ENCODE measurements at places on chromosomes 3 and 15. TPM values are rescaled to one million over a fixed set of nuclear protein-coding genes. Genes with fewer than 3 reads are reported as not detected.

LYZL4 gene
- total RNA-seq, result not detected

DNA sequence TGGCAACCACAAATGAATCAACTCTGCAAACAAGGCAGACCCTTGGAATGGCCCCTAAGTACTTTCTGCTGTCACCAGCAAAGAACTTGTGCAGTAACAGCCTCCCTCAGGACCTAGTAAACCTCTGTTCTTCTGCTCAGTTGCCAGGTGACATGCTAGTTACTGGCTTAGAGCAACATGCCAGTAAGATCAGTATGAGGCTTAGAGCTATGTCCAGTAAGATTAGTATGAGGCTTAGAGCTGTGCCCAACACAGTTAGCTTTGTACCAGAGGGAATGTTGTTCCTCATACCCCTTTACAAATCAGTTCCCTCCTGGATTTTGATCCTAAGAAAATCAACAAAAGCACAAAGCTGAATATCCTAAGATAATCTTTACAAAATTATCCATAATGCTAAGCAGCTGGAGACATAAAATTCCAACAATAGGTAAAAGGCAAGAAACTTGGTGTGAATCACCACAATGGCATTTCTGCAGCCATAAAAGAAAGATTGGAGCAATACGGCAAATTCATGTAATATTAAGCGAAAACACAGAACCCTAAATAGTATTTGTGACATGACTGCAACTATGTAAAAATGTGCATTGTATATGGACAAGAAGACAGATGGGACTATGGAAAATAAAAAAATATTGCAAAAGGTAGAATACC, 107.3 kb upstream of the LPP start:
- no peaks in the 10 kb centered on the region for H3K27me3 ChIP-seq
- no peak for DNase-seq
- no peaks in the 10 kb centered on the region for H3K4me1 ChIP-seq
- no peak overlapping the region for H3K27ac ChIP-seq

SUCNR1 gene
- total RNA-seq, result 0.05 TPM

GRCh38 chr3:24198728-24199127, 253.6 kb downstream of the NR1D2 start:
- no peaks in the 10 kb centered on the region for H3K36me3 ChIP-seq
- no peak overlapping the region for H3K4me3 ChIP-seq
- H3K27ac ChIP-seq, result no peak overlapping the region
- DNase-seq, result no peak

MORC1 gene
- 0.11 TPM for total RNA-seq

GRCh38 chr3:111032677-111033076, 38.9 kb upstream of the NECTIN3 start:
- no peak overlapping the region for H3K27ac ChIP-seq
- no peaks in the 10 kb centered on the region for H3K27me3 ChIP-seq
- no peak for DNase-seq
- no peaks in the 10 kb centered on the region for H3K4me1 ChIP-seq
- no peaks in the 10 kb centered on the region for H3K36me3 ChIP-seq

GRCh38 chr15:36964626-36965025, 135.7 kb downstream of the MEIS2 start:
- no peaks in the 10 kb centered on the region for H3K36me3 ChIP-seq
- no peaks in the 10 kb centered on the region for H3K27me3 ChIP-seq
- no peak for DNase-seq
- H3K4me1 ChIP-seq, result no peaks in the 10 kb centered on the region
- H3K4me3 ChIP-seq, result no peak overlapping the region

DNA sequence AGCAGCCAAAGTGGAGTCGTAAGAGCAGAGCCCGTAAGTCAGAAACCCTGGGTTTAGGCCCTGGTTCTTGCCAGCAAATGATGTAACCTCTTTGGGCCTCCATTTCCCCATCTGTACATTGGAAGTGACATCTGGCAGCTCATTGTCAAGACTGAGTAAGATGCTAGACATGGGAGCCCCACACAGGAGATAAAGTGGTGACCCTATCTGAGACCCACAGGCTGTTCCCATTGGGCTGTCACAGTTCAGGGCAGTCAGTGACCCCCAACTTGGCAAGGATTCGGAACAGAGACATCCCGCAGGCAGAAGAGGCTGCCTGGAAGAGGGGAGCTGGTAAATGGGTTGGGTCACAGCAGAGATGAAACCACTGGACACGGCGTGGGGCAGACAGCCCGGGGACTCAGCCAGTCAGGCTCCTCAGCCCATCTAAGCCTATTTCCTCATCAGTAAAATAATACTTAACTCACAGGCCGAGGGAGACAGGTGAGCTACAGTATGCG, 1.8 kb downstream of the CLN6 start:
- H3K4me1 ChIP-seq, result peaks cover 9% of the 10 kb centered on the region
- no peaks in the 10 kb centered on the region for H3K36me3 ChIP-seq
- DNase-seq, result no peak
- H3K27ac ChIP-seq, result no peak overlapping the region

CPNE4 gene
- total RNA-seq, result 0.11 TPM

DNA sequence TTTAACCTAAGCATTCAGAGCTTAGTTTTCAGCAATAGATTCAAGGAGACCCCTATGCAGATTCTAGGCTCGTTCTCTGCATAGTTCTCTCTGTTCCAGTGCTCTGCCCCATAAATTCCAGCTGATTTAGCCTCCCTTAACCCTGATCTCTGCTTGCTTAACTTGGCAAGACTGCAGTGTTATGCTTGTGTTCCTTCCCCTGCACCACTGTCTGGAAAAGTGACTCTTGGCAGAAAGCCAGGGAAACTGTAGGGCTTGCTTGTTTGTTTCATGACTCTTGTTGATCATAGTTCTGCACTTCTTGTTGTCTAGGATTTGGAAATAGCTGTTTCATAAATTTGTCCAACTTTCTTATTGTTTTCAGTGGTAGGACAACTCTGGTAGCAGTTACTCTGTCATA, 40.1 kb downstream of the ANAPC13 start:
- DNase-seq, result no peak
- H3K4me1 ChIP-seq, result no peaks in the 10 kb centered on the region
- H3K27ac ChIP-seq, result no peak overlapping the region
- no peaks in the 10 kb centered on the region for H3K36me3 ChIP-seq
- no peak overlapping the region for H3K4me3 ChIP-seq
- no peaks in the 10 kb centered on the region for H3K27me3 ChIP-seq

- no peaks in the 10 kb centered on the region for H3K27me3 ChIP-seq
- no peaks in the 10 kb centered on the region for H3K36me3 ChIP-seq
- no peak overlapping the region for H3K4me3 ChIP-seq
- H3K27ac ChIP-seq, result no peak overlapping the region
- no peak for DNase-seq
- H3K4me1 ChIP-seq, result no peaks in the 10 kb centered on the region
These were observed 356.8 kb upstream of the ATP11B start for GRCh38 chr3:182436547-182436946.

DNA sequence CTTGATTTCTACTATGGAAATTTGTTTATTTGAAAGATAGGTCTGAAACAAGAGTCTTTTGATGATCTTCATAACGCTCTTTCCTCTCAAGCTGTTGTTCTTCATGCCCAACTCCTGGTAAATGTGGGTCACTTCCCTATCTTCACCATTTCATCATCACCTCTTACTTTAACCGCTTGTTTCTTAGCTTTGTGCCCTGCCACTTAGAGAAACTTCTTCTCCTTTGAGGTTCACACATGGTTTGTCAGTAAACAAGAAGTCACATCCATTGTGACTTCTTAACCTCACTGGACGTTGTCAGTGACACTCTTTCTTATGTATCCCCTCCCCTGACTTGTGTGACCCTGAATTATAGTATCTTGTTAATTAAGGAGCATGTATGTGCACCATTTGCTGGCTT, 16.9 kb upstream of the P2RY13 start:
- no peaks in the 10 kb centered on the region for H3K27me3 ChIP-seq
- no peaks in the 10 kb centered on the region for H3K36me3 ChIP-seq
- no peak for DNase-seq
- no peaks in the 10 kb centered on the region for H3K4me1 ChIP-seq
- no peak overlapping the region for H3K4me3 ChIP-seq

DNA sequence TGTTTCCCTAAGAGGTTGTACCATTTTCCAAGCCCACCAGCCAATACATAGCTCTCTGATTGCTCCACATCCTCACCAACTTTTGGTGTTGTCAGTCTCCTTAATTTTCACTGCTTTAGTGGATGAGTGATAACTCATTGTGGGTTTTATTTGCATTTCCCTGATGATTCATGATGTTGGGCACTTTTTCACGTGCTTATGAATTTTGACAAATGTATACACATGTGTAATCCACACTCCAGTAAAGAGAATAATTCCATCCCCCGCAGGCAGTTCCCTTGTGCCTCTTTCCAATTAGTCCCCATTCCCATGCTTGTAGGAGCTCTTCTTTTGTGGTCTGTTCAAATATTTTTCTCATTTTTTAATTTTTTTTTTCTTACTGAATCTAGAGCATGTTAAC, 52.4 kb downstream of the ANP32A start:
- no peaks in the 10 kb centered on the region for H3K36me3 ChIP-seq
- H3K27ac ChIP-seq, result no peak overlapping the region
- H3K4me3 ChIP-seq, result no peak overlapping the region
- DNase-seq, result no peak
- H3K4me1 ChIP-seq, result no peaks in the 10 kb centered on the region
- H3K27me3 ChIP-seq, result no peaks in the 10 kb centered on the region

GRCh38 chr3:138257986-138258385, 70.9 kb downstream of the ARMC8 start:
- no peaks in the 10 kb centered on the region for H3K4me1 ChIP-seq
- H3K4me3 ChIP-seq, result no peak overlapping the region
- H3K27ac ChIP-seq, result no peak overlapping the region
- no peaks in the 10 kb centered on the region for H3K36me3 ChIP-seq
- no peaks in the 10 kb centered on the region for H3K27me3 ChIP-seq

- no peaks in the 10 kb centered on the region for H3K27me3 ChIP-seq
- H3K36me3 ChIP-seq, result no peaks in the 10 kb centered on the region
- H3K4me3 ChIP-seq, result no peak overlapping the region
- H3K27ac ChIP-seq, result no peak overlapping the region
- peaks cover 18% of the 10 kb centered on the region for H3K4me1 ChIP-seq
These were observed 76.4 kb downstream of the EBLN2 start for GRCh38 chr3:73137736-73138403.

- no peaks in the 10 kb centered on the region for H3K27me3 ChIP-seq
- peaks cover 8% of the 10 kb centered on the region for H3K36me3 ChIP-seq
- H3K4me3 ChIP-seq, result peak overlapping the region; percentile 46
- no peak for DNase-seq
These were observed 5.7 kb downstream of the NR2F2 start for GRCh38 chr15:96336108-96336595.

- no peaks in the 10 kb centered on the region for H3K36me3 ChIP-seq
- no peaks in the 10 kb centered on the region for H3K27me3 ChIP-seq
- H3K27ac ChIP-seq, result no peak overlapping the region
- DNase-seq, result no peak
These were observed 26.7 kb upstream of the SNRK start for GRCh38 chr3:43259626-43260025.

GRCh38 chr3:31241533-31241932, 291.2 kb upstream of the STT3B start:
- no peaks in the 10 kb centered on the region for H3K4me1 ChIP-seq
- no peak overlapping the region for H3K27ac ChIP-seq
- no peak for DNase-seq
- H3K4me3 ChIP-seq, result no peak overlapping the region
- no peaks in the 10 kb centered on the region for H3K27me3 ChIP-seq
- no peaks in the 10 kb centered on the region for H3K36me3 ChIP-seq

DNA sequence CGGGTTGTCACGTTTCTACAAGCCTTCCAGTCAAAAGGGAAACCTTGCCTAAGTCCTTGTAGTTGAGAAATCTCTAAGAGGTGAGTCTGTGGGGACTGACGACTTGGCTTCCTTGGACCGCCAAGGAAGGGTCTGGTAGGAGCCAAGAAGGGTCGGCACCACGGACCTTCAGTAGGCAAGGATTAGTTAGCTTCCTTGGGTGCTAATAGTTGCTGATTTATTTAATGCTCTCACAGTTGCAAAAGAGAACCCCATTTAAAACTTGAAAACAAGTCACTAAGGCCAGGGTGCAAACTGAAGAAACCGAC, 361 bp upstream of the LCMT2 start:
- peak overlapping the region; percentile 87 for H3K4me3 ChIP-seq
- H3K36me3 ChIP-seq, result no peaks in the 10 kb centered on the region

HCLS1 gene
- 11.4 TPM for total RNA-seq

DNA sequence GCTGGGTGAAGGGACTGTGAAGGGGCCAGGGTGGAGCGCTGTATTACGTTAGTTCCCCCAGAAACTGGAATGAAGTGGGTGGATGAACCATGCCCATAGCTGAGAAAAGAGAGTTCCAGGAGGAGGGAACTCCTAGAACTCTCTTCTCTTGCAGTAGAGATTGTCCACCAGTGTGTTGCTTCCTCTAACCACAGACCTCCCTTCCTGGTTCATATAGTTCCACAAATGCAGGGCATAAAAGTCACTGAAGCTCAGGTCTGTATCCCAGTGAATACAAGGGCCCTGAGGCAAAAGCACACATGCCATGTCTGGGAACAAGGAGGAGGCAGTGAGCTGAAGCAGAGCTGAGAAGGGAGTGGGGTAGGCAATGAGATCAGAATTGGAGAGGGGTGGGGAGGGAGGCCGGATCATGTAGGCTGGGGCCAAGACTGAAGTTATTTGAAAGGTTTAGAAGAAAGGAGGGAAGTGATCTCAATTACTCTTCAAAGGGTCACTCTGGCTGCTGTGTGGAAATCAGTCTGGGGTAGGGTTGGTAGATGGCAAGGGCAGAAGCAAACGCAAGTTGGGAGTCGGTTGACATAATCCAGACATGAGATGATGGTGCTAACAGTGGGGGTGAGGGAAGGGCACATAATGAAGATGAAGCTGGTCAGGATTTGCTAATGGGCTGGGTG, 6.5 kb downstream of the A4GNT start:
- H3K4me1 ChIP-seq, result peaks cover 3% of the 10 kb centered on the region
- H3K27me3 ChIP-seq, result no peaks in the 10 kb centered on the region
- H3K4me3 ChIP-seq, result no peak overlapping the region
- no peaks in the 10 kb centered on the region for H3K36me3 ChIP-seq
- H3K27ac ChIP-seq, result no peak overlapping the region

DNA sequence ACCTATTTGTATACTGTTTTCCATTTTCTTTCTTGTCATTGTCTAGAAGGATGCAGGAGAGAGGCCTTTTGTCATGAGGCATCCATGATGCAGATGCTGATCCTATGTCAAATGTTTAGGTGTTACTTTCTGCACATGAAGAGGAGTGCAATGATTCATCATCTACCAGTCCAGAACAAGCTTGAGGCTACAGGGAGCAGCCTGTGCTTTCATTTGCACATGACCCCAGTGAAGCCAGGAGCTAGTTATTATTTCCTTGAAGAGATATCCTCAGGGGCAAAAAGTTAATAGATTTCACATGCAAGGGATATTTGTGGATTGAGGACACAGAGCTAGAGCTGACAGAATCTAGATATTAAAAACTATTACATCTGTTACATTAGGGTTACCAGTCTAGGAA, 204.4 kb upstream of the TGFBR2 start:
- no peaks in the 10 kb centered on the region for H3K36me3 ChIP-seq
- H3K27me3 ChIP-seq, result no peaks in the 10 kb centered on the region
- no peaks in the 10 kb centered on the region for H3K4me1 ChIP-seq
- H3K4me3 ChIP-seq, result no peak overlapping the region
- no peak overlapping the region for H3K27ac ChIP-seq

ARNT2 gene
- 19.8 TPM for total RNA-seq

DNA sequence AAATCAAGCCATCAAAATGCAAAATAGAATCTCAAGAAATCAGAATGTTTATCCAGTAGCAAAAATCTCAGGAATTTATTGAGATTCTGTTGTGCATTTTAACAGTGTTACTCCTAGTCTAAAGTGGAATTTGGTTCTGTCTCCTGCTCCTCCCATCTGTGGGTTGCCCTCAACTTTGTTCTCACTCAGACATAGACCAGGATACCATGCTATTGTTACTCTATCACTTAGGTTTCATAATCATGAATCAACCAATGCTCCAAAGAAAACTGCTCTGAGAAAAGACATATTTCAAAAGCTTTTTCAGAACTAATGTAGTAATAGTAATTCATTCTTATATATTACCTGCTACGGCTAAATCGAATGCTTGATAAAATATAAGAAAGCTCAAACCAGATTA, 274.7 kb downstream of the RBMS3 start:
- no peak overlapping the region for H3K27ac ChIP-seq
- H3K27me3 ChIP-seq, result no peaks in the 10 kb centered on the region
- H3K36me3 ChIP-seq, result no peaks in the 10 kb centered on the region
- no peak overlapping the region for H3K4me3 ChIP-seq
- DNase-seq, result no peak
